ENCODE measurements at places on chromosomes 13 and 19.

- DNase-seq, result no peak
These were observed 12.7 kb upstream of the SERPINE3 start for GRCh38 chr13:51326777-51327176.

DNA sequence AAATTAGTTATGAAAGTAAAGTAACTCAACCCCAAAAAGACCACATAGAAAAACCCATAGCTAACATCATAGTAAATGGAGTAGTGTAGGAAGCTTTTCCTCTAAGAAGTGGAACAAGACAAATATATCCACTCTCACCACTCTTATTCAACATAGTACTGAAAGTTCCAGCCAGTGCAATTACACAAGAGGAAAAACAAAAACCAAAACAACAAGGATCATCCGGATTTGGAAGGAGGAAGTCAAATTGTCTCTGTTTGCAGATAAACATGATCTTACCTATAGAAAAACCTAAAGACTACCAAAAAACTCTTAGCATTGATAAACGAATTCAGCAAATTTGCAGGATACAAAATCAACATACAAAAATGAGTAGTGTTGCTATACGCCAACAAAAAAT, 8.5 kb upstream of the SIGLEC8 start:
- DNase-seq, result no peak

- DNase-seq, result no peak
These were observed 23.1 kb downstream of the PSPC1 start for GRCh38 chr13:19759669-19760068.

- DNase-seq, result no peak
These were observed 27.3 kb upstream of the MPHOSPH8 start for GRCh38 chr13:19606152-19606551.

DNA sequence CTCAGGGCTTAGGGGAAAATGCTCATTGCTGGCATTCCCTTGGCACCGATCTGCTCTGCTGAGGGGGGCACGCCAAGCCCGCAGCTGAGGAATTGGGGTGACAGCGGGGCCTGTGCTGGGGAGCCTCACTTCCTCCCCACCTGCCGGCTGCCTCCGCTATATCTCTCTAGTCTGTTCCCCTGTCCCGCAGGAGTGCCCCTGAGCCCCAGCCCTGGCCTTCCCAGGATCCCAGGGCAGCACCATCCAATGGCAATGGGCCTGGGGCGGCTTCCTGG, 9.5 kb downstream of the STXBP2 start:
- DNase-seq, result no peak

GRCh38 chr13:65112531-65112941, 2117.6 kb downstream of the PCDH9 start:
- DNase-seq, result no peak

- DNase-seq, result no peak
These were observed 930 bp downstream of the ZNF136 start for GRCh38 chr19:12163826-12164225.

All from activated T-helper 1 cell treated with anti-CD3 and anti-CD28 coated beads, Interleukin-2, amount 50 U/mL, for 16 hours (primary cell).